ENCODE measurements at places on chromosomes 12 and 14.

GRCh38 chr14:104657101-104657524 lies 32.3 kb upstream of the INF2 start:
- DNase-seq, result no peak

DNA sequence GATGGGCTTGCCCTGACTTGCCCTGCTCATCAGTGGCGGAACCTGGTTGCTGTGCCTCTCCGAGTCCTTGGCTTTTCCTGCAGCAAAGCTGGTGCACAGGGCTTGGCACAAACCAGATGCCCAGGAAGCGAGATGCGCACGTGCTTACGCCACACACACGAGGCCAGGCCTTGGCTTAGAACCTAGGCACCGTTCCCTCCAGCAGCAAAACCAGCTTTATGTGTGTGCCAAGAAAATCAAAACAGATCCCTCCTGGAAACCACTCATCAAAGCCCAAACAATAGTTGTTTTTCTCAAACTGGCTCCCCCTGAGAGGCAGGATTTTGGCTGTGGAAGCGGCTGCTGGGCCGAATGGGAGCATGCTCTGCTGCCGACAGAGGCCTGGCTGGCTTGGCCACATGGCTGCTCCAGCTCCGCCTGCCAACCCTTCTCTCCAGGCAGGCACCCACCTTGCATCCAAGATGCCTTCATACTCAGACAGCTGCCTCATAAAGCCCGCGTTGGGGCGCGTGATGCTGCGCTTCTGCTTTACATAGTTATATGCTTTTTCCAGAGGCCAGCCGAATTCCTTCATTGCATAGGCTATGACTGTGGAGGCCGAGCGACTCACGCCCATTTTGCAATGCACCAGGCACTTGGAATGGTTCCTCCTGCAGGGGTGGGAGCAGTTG lies 58.7 kb downstream of the SSH1 start:
- no peak for DNase-seq

DNA sequence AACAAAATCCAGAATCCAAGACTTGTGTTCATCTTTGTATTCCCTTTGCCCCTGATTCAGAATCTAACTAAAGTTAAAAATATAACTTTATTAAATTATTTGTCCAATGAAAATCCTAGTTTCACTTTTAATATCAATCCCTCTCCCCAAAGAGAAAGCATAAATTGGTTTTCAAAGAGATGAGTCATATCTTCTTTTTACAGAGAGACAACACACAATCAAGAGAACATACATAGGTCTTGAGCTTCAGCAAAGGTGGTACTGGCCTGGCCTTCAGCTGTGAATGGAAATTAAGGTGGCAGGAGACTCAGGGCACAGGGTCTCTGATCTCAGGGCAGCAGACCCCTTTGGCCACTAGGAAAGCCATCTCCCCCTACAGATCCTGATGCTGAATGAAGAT lies 4.3 kb upstream of the ASCL1 start:
- no peak for DNase-seq

DNA sequence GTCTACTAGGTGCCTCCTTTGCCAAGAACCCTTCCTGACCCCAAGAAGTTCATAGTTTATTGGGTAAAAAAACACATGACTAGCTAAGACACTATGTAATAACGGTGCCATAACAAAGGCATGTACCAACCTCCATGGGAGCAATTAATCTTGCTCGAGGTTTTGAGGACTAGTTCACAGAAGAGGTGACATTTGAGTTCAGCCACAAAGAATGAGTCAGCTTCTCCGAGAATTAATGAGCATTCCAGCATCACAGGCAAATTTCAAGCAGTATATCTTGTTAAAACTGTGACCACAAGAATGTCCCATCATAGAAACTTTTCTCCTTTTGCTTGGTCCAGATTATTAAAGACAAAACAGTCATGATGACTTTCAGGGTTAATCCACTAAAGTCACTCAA lies 113.0 kb upstream of the RAP1B start:
- no peak for DNase-seq

DNA sequence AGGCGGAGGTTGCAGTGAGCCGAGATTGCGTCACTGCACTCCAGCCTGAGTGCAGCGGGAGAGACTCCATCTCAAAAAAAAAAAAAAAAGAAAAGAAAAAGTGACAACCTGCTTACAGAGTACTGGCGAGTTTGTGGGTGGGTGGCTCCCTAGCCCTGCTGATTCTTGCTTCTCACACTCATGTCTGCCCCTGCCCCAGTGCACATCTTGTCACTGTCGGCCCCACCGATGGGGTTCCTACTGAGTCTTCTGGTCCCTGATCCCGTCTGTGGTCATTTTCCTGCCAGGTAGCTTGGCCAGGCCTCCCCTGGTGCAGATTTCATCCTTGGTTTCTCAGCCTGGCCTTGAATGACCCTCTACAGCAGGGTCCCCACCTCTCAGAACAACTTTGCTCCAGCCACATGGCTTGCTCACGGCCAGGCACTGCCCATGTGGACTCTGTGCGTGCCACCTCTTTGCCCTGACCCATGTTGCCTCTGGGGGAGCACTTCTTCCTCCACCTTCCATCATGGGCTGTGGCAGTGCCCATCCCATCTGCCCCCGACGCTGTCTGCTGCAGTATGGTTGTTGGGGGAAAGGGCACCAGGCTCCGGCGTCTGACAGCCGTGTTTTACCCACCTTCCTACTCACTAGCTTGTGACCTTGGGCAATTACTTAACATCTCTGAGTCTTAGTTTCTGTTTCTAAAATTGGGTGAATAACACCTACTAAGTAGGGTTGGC lies 2.1 kb upstream of the PTPN6 start:
- DNase-seq, result no peak

DNA sequence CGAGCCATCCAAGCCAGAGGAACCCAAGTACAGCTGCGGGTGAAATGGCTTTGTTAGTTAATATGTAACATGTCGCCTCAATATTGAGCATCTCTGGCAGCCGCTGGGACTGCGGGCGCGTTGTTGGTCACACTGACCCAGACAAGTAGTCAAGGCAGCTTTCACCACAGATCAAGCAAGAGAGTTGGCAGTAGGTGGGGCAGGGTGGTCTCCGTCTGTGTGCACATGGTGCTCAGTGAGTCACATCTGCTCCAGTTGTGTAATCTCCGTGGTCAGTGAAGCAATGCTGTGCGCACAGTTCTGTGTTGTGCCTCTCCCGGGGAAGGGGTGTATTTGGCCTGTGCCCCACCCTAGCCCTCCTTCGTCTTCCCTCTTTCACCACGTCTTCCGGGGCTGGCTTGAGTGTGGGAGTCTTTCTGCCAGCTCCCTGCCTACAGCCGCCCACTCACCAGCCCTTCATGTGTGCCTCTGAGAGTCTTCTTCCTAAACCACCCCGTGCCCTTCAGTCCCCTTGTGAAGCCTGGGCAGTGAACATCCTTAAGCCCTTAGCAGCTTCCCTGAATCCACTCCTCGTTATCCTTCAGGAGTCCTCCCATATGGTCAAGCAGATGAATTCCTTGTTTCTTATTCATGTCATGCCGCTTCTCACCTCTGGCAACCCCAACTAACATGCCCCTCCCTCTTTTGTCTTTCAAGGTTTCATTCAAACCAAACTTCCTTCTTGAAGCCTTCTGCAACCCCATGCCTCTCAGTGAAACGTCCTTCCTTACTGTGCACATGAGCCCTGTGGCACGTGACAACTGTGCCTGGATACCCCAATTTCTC lies 242.1 kb downstream of the CACNA1C start:
- no peak for DNase-seq

- no peak for DNase-seq
Observed at GRCh38 chr12:54004841-54005530, 3.8 kb upstream of the HOXC8 start.

DNA sequence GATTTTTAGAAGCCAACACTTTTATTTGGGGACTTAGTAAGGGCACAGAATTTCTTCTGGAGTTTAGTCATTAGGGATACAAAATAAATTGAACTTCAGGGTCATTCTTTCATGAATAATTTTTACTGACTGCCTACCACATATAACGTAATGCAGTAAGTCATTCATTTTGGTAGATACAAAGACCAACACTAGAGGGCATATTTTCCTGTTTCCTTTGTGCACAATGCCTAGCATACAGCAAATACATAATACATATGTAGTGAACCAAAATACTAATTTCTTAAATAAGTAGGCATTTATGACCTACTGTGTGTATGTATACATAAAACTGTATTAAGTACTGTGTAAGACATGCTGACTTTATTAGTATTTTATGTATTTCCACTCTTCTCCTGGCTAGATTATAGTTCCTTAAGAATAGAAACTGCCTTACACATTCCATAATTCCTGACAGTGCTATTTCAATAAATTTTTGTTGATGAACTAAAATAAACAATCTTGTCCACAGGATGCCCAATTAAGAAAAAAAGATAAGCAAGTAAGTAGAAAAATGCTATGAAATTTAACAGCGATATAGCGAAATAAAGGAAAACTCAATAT lies 47.9 kb downstream of the PPP1R12A start:
- DNase-seq, result no peak

DNA sequence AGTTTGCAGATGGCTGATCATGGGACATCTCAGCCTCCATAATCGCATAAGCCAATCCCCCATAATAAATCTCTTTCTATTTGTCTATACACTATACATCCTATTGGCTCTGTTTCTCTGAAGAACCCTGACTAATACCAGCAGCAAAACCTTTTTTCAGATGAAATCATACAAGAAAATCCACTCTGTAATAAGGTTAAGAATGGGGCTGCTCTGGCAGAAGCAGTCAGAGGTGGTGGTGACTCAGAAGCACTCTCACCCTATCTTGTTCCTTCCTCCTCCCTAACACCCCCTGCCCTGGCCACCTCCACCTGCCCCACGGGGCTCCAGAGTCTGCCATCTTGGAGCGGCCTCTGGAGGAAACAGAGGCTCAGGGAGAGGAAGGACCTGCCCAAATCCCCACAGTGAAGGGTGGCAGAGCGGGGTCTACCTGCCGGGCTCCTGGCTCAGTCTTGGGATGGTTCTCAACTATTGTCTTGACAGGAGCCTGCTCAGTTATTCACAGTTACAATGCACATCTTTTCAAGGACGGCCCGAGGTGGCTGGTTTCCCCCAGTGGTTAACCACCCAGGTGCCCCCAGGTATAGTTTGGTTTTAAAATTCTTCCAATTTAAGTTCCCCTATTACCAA lies 109.3 kb upstream of the EVL start:
- DNase-seq, result no peak

GRCh38 chr12:72502546-72502945 lies 230.4 kb downstream of the TRHDE start:
- DNase-seq, result no peak

GRCh38 chr12:77817276-77817675 lies 13.4 kb upstream of the NAV3 start:
- no peak for DNase-seq

DNA sequence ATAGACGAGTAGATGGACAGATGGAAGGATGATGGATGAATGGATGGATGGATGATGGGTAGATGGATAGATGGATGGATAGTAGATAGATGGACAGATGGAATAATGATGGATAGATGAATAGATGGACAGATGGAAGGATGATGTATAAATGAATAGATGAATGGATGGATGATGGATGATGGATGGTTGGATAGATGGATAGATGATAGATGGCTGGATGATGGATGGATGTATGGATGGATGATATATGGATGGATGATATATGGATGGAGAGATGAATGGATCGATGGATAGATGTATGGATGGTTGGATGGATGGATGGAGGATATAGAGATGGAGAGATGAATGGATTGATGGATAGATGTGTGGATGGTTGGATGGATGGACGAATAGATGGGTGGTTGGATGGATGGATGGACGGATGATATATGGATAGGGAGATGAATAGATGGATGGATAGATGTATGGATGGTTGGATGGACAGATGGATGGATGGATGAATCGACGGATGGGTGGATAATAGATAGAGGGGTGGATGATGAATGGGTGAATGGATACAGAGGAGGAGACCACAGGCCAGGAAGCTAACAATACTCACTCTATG lies 19.3 kb downstream of the TRPV4 start:
- no peak for DNase-seq

GRCh38 chr14:63322897-63323573 lies 4.3 kb upstream of the GPHB5 start:
- DNase-seq, result no peak

- no peak for DNase-seq
Observed at GRCh38 chr12:105444653-105445102, 114.2 kb downstream of the C12orf75 start.

GRCh38 chr14:61656341-61656740 lies 39.0 kb upstream of the HIF1A start:
- no peak for DNase-seq

DNA sequence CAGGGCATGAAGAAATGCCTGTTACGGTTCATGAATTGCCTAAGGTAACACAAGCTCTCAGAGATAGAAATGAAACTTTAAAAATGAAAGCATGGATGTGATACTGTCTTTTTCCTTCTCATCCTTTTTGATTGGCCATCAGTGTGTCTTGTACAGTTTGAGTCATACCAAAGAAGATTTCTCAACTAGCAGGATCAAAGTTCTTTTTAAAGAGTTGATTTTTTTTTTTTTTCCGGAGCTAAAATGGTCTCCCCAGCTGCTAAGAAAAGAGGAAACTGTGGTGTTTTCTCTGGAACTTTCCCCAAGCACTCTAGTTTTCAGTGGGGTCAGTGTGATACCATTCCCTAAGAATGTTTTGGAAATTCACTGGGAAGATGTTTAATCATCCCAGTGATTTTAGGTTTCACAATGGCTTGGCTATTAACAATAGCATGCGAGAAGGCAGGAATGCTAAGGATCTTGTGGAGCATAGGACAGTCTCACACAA lies 105.0 kb downstream of the ETNK1 start:
- DNase-seq, result no peak

DNA sequence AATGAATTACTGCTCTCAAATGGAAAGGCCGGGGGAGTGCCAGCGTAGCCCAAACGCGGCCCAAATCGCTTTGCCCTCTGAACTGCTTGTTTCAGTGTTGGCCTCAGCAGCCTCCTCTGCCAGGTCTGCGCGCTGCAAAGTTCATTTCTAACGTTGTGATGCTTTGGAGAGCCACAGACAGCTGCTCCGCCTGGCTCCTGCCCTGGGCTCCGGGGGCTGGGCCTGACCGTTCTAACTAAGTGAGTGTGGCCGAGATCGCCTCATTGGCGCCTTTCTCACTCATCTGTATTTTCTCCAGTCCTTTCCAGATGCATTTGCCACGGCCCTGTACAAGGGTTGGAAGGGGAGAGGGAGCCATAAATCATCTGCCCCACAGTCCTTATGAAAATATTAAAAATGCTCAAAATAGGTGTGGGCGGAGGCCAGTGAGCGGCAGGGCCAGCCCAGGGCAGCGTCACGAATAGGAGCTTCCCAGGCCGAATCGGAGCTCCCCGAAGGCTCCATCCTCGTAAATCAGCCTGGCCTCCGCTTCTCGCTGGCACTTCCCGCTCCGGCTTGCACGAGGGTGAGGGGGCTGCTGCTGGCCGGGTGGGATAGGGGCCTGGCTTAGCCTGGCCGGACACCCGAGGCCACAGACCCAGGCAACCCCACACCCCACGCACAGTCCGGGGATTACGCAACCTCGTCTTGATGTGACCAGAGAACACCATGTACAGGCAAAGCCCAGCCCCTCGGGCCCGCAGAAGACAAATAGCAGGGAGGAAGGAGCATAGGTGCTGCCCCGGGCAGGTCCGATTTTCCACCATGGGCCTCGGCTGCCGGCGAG lies 196.6 kb upstream of the DIO3 start:
- no peak for DNase-seq
